SK-N-MC (cell line): ENCODE measurements at places on chromosomes 5 and 9.
A peak's percentile ranks its signal among the peaks of the same experiment; 100 is the strongest.

DNA sequence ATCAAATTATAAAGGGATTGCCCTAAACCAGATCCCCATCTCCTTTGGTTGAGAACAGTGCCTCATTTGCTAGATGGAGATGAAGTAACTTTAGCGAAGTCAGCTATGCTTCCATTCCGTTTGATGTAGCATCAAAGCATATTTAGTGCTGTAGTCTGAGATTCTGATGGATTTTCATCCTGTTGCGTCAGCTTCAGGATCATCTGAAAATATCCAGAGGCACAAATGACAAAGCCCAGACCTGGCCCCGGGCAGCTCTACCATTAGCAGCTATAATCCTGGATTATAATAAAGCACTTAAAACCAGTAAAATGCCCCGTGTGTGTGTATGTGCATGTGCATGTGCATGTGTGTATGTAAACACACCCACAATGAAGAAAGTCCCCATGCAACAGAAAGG, 44.7 kb downstream of the ERAP1 start:
- DNase-seq = no peak

DNA sequence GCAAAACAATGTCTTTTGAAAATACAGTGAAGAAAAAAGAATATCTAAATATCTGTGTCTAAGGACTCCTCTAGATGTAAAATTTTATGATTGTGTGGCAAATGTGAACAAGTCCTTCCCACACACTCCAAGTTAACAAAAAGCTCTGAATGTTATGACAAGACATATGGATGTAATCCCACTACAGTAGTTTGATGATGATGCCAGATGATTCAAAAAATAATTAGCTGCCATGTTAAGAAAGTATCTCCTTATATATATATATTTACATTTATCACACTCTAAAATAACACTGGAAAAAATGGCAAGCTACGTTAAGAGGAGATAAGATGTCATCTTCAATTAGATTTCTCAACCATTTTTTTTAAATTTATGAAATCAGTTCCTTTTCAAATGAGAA, 178.5 kb downstream of the NFIB start:
- DNase-seq = no peak

DNA sequence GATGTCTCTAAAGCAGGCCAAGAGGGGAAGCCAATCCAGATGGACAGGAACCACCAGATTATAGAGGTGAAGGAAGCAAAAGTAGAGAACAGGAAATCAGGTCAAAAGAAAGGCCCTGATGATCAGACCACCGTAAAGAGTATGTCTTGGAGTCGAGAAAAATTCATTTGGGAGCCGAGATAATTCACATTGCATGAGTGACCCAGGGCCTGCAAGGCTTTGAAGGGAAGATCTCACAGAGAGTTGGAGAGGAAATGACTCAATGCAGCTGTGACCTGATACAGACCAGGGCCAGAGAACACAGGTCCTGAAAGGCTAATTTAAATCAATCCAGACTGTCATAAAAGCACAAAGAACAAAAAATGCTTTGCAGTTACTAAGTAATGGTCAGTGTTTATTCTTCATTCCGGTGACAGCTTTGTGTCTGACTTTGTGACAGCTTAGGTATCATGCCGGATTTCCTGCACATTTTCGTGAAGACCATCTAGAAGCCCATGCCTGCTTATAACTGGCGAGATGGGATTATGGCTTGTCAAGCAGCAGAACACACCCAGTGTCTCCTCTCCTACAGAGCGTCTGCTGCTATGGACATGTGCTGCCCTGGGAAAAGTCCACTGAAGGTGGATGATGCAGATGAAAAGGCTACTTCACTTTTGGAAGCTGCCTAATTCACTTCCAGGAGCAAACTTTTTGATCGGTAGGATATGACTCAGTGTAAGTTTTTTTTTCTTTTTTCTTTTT, 5.8 kb upstream of the ACTBL2 start:
- DNase-seq = no peak

GRCh38 chr9:131986089-131986488, 93.6 kb downstream of the MED27 start:
- DNase-seq = no peak

DNA sequence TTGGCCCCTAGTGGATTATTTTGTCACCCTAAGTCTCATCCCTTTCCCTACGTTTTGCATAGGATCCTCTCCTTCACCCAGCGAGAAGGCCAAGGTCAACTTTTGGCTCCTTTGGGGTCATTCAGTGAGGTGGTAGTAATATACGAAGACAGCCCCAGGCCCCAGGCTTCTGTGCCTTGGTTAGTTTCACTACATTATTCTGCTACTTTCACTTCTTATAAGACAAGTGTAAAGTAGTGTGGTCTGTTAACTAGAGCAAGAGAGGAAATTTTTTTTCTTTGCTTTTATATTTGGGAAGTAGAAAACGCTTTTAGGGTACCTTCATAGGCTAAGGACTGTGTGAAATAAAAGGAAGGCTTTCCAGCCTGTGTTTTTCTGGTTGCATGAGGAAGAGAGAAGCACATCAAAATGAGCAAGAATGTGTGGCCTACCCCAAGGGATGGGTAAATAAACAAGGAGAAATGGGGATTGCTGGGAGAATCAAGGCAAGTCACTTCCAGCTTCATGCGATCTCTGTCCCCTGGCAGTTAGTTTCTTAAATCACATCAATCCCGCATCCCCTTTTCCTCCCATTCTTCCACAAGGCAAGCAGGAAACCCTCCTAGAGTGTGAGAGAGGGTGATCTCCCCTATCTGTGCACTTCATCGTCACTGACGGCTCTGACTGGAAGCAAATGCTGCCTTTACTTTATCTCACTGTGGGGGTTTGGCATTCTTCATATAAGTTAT, 677.0 kb upstream of the WWC1 start:
- peak; percentile 42 for DNase-seq

DNA sequence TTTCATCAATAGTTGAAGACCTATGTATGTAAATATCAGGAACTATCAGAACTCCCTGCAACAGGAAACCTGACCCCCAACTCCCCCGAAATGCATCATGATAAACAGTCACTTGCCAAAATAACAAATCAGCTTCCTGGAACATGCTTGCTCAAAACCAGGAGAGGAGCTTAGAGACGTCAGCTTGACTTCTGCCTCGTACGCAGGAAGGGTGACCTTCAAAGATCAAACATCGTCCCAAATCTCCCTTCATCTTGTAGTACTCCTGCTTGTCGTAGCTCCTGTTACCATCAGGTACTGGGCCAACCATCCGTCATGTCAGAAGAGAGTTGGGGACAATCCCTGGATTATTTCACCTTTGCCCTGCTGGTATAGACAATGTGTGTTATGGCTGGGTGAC, 396.1 kb downstream of the GADD45G start:
- no peak for DNase-seq
